Endothelial cell of umbilical vein (primary cell): ENCODE measurements at places on chromosomes 7 and 10. TPM values are rescaled to one million over a fixed set of nuclear protein-coding genes. Genes with fewer than 3 reads are reported as not detected.

DNA sequence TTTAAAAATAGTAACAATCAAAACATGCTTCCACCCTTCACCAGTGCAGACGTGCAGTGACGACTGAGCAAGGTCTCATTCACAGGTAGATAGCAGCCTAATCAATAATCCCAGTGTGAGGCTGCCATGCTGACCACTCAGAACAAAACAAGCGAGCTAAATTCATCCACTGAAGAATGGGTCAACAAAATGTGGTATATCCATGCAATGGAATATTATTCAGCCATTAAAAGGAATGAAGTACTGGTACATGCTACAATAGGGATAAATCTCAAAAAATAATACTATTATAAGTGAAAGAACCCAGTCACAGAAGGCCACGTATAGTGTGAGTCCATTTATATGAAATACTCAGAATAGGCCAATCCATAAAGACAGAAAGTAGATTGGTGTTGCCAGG, 74.0 kb downstream of the PTPRE start:
- no peak for DNase-seq

GRCh38 chr7:99140813-99141212, 3.1 kb downstream of the SMURF1 start:
- no peak for DNase-seq

- no peak for DNase-seq
Measured at GRCh38 chr10:128908099-128908498, 558.9 kb upstream of the MGMT start.

Gene NEUROD6
- not detected in 2 replicates for total RNA-seq

DNA sequence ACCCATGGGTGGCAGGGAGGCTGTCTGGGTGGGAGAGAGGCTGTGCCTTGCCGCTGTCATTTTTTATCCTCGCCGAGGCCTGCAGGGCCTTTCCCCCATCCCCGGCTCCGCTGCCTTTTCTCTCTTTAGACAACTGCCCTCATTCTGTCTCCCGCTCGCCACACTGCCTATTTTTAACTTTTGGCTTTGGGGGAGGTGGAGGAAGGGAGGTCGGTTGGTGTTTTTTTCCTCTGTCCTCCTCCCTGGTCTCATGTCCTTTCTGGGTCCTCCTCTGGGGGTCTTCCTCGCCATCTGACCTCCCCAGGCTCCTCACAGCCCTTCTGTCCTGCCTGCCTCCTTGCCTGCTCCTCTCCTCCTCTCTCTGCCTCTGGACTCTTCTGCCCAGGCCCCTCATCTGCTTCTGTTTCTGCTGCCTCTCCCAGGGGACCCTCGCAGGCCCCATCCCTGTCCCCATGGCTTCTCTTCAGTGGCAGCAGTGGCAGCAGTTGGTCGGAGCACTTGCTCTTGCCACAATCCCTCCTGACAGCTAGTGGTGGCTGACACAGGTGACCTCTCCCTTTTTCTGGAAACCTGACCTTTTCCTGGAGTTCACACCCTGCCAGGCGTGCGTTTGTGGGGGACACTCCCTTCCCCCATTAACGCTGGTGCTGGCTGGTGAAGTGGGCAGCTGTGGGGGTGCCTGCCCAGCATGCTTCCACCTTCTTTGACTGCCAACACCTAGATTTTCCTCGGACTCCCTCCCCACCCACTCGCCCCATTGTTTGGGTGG, 19.5 kb upstream of the PCBD1 start:
- no peak for DNase-seq

- no peak for DNase-seq
Measured at GRCh38 chr7:42768045-42768444, 143.8 kb downstream of the C7orf25 start.

DNA sequence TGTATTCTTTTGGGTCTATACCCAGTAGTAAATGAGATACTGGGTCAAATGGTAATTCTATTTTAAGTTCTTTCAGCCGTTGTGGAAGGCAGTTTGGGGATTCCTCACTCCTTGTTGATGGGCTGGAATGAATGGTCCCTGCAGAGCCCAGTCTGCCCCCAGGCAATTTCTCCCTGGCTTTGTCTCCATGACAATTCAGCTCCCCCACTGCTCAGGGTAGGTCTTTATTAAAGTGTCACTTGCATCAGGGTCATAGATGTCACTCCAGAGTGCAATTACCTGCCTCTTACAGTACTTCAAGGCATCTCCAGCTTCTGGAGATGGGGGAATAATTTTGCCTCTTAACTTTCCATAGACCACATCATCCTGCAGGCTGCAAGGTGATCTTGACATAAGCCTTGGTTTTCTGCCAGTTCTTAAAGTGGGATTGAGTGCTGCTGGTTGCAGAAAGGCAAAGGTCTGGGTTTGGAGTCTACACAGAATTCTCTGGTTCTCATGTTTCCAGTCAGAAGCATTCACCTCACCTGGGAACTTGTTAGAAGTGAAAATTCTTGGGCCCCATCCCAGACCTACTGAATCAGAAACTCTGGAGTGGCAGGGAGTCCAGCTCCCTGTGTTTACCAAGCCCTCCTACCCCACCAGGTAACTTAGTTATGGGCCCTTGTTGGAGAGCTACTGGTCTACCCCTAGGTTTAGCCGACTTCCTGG, 442.4 kb downstream of the GALNT17 start:
- no peak for DNase-seq

GRCh38 chr7:52936750-52937149, 98.7 kb upstream of the POM121L12 start:
- no peak for DNase-seq

Gene CALML3
- total RNA-seq, result not detected in 2 replicates

Gene SFTPA2
- not detected in 2 replicates for total RNA-seq

Gene FAM241B
- not detected in 2 replicates for total RNA-seq

Gene GNAT3
- total RNA-seq, result not detected in 2 replicates

GRCh38 chr7:105101864-105102263, 87.9 kb downstream of the KMT2E start:
- no peak for DNase-seq
